ENCODE measurements at places on chromosomes 13 and 19.

GRCh38 chr19:50580970-50581634 lies 12.9 kb upstream of the LRRC4B start:
- no peak for DNase-seq
- no peaks in the 10 kb centered on the region for H3K36me3 ChIP-seq
- H3K4me3 ChIP-seq: no peak overlapping the region
- peaks cover 9% of the 10 kb centered on the region for H3K27me3 ChIP-seq
- no peak overlapping the region for H3K27ac ChIP-seq

- no peak overlapping the region for H3K27ac ChIP-seq
- peaks cover 11% of the 10 kb centered on the region for H3K36me3 ChIP-seq
- H3K4me3 ChIP-seq: no peak overlapping the region
- no peak for DNase-seq
Measured at GRCh38 chr19:5956728-5957127, 21.2 kb downstream of the RANBP3 start.

DNA sequence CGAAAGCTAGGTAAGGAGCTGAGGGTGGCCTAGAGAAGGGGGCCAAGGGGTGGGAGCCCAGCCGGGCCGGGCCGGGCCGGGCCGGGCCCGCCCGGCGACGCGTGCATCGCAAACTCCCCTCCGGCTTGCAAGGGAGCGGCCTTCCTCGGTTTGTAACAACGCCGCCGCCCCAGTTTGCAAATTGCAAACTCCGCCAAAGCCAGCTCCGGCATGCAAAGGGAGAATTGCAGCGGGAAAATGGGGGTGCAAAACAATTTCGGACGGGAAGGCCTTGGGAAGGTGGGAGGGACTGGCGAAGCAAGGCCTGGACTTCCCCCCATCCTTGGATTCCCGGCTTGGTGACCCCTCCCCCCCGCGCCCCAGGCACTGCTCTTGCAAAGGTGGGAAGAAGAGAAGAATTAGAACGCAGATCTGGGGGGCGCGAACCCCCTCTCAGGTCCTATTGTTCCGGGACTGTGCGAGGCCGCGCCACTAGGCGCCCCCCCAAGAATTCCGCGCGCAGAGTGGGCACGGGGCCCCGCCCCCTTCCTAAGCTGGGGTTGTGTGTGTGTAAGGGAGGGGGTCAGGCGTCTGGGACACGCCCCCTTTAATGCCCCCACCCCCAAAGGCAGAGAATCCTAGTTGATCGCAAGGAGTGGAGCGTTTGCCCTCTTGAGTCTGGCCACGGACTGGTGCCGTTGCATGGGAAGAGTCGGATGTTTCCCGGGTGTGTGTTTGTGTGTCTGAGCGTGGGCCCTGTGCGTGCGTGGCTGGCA lies 926 bp downstream of the PRR12 start:
- H3K27me3 ChIP-seq: no peaks in the 10 kb centered on the region
- H3K36me3 ChIP-seq: peaks cover 30% of the 10 kb centered on the region
- H3K4me3 ChIP-seq: peak overlapping the region; percentile 94

DNA sequence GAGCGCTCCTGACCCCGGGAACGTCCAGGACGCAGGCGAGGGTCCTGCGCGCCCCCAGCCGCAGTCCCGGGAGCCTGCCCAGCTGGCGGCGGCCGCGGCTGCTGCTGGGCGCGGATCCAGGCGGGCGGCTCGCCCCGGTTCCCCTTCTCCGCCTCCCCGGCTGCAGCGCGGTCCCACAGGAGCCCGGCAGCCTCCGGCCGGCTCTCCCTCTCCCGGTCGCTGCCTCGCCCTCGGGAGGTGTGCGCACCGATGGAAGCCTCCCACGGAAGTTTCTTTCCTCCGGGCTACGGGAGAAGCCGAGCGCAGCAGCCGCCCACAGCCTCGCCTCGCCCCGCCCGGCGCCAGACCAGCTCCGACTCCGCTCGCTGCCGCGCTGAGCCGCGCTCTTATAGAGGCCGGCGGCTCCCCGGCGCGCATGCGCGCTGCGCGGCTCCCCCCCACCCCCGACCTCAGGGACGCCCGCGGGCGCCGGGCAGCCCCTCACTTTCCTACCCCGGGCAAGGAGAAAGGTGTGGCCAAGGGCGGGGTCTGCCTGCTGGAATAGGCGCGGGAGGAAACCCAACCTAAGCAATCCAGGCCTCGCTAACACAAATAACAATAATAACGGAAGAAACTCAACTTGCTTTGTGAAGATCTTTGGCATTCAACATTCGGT lies at the start of gene SHISA2:
TSS of gene SHISA2 (minus strand) at position 360 of the 655 bp plus-strand sequence. CDS start 1,041 bp downstream, outside the sequence.
- peak within 1 kb of the TSS; percentile 10 for H3K27ac ChIP-seq
- peaks cover 34% of the 10 kb centered on the region for H3K4me1 ChIP-seq
- no peak for DNase-seq
- peaks cover 68% of the 10 kb centered on the region for H3K27me3 ChIP-seq

DNA sequence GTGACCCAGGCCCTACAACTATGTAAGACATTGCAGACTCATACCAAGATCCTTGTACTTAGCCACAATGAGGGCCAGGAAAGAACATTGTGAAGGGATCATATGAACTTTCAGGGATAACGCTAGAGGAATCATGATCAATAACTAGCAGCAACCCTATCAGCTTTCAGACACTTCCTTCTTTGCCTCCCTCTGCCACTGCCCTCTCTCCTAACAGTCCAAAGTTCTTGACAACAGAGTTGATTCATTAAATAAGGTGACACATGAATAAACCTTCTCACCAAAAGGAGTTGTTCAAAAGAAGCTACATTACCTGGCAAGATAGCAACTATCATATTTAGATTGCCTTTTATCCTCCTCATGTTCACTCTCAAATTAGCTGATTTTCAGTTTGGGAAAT lies 272.2 kb upstream of the DACH1 start:
- H3K4me1 ChIP-seq: peaks cover 12% of the 10 kb centered on the region

GRCh38 chr19:41799444-41800000 lies 3.1 kb downstream of the CEACAM3 start:
- no peak overlapping the region for H3K27ac ChIP-seq
- peaks cover 4% of the 10 kb centered on the region for H3K27me3 ChIP-seq
- H3K4me3 ChIP-seq: no peak overlapping the region
- DNase-seq: no peak

- no peaks in the 10 kb centered on the region for H3K36me3 ChIP-seq
- H3K4me3 ChIP-seq: no peak overlapping the region
- peaks cover 40% of the 10 kb centered on the region for H3K27me3 ChIP-seq
- no peak for DNase-seq
Measured at GRCh38 chr19:4164262-4164661, 10.8 kb downstream of the CREB3L3 start.

DNA sequence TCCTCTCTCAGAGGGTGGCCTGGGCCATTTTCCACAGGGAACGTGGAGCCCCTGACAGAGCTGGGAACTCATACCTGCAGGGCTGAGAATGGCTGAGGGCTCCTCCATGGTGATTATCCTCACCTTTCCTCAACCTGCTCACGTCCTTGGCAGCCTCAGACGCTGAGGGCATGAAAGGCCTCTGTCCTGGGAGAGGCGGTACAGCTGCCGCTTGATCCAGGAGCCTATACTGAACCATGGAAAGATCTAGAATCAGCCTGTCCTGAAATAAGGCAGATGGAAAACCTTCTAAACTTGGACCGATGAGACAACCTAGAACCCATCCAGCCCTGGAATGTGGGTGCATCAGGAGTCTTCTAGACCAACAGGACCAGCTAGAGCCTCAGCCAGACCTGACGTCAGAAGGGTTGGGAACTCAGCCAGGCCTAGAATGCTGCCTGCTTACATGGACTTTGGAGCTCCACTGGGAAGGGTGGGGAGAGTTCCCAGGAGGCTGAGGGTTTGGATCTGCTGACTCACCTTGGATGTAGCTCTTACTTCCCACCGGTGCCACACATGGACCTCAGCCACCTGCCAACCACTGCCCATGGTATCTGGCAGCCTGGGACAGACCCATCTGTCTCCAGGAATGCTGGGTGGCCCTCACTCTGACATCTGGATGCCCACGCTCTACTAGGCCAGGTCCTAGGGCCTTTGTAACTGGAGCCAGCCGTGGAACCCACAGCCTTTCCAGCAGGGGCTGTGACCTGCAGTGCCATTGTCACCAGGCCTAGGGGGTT lies 7.5 kb downstream of the KCTD15 start:
- H3K4me1 ChIP-seq: peaks cover 52% of the 10 kb centered on the region
- peak overlapping the region; percentile 26 for H3K27ac ChIP-seq
- no peak for DNase-seq
- H3K27me3 ChIP-seq: no peaks in the 10 kb centered on the region

DNA sequence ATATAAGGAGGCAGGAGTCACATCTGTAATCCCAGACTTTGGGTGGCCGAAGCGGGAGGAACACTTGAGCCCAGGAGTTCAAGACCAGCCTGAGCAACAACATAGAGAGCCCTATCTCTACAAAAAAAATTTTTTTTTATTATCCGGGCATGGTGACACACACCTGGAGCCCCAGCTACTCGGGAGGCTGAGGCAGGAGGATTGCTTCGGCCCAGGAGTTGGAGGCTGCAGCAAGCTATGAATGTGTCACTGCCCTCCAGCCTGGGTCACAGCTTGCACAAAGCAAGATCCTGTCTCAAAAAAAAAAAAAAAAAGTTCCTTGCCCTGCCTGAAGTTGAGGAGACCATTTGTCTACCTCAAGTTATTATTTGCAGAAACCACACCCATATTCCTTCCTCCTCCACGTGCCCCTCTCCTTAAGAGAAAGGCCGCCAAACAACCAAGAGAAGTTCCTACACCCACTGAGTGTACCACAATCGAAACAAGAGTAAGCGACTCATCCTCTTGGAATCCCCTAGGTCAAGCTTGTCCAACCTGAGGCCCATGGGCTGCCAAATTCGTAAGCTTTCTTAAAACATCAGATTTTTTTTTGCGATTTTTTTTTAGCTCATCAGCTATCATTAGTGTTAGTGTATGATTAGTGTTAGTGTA lies 2.2 kb downstream of the ABCC4 start:
- H3K36me3 ChIP-seq: no peaks in the 10 kb centered on the region
- no peak overlapping the region for H3K4me3 ChIP-seq
- H3K27me3 ChIP-seq: no peaks in the 10 kb centered on the region
- peaks cover 22% of the 10 kb centered on the region for H3K4me1 ChIP-seq
- DNase-seq: no peak

- no peak for DNase-seq
- no peaks in the 10 kb centered on the region for H3K4me1 ChIP-seq
- no peak overlapping the region for H3K27ac ChIP-seq
- H3K4me3 ChIP-seq: no peak overlapping the region
- no peaks in the 10 kb centered on the region for H3K27me3 ChIP-seq
- no peaks in the 10 kb centered on the region for H3K36me3 ChIP-seq
Measured at GRCh38 chr13:81382246-81382645, 1041.3 kb upstream of the SPRY2 start.

DNA sequence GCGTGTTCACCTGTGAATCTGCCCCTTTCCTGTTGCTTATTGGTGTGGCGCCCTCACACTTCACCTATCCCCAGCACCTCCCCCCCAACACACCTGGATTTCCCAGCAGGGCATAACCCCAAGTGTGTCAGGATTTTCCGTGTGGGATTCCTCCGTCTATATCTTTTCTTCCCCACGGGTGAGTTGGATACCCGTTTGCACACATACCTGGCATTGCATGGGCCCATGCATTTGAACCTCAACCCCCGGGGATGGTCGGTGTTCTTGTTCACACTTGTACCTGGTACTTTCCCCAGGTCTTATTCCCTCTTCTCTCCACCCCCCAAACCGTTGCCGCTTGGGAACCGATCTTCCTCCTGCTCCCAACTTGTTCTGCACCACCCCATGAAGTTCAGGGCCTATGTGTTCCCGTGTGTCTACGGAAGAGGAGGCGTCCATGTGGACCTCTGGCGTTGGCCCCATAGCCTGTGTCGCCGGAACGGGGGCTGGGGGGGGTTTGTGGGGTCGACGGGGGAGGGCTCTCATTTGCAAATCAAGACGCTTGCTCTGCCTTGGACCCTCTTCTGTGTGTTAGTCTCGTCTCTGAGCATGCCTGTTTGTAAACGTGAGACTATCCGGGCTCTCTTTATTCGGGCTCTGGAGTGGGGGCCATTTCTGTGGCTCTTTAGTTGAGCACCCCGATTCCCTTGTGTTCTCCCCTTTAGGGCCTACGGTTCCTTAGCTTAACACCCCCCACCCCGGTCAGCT lies 1.7 kb downstream of the PRR12 start:
- DNase-seq: no peak
- no peaks in the 10 kb centered on the region for H3K27me3 ChIP-seq
- H3K4me1 ChIP-seq: peaks cover 37% of the 10 kb centered on the region
- H3K36me3 ChIP-seq: peaks cover 38% of the 10 kb centered on the region
- peak overlapping the region; percentile 91 for H3K27ac ChIP-seq
- peak overlapping the region; percentile 94 for H3K4me3 ChIP-seq

DNA sequence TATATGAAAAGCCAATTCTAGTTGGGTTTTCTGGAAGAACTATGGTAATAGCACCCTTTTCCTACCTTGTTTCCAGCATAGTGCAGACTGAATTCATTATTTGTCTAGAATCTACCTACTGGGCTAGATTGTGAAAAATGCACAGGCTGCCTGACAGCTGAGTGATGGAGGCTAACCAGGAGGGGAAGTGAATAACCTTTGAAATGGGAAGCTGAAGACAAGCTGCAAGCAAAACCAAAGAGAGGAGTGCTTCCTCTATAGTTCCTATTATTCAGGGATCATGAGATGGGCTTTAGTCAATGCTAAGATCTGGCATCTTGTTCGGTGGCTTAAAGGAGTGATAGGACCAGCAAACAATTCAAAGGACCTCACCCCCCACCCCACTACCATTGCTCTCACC lies 26.9 kb downstream of the MZT1 start:
- H3K27ac ChIP-seq: no peak overlapping the region
- H3K27me3 ChIP-seq: no peaks in the 10 kb centered on the region
- no peak overlapping the region for H3K4me3 ChIP-seq

- H3K27ac ChIP-seq: peak overlapping the region; percentile 96
- H3K4me1 ChIP-seq: peaks cover 92% of the 10 kb centered on the region
Measured at GRCh38 chr19:38666663-38667511, 19.4 kb downstream of the ACTN4 start.

DNA sequence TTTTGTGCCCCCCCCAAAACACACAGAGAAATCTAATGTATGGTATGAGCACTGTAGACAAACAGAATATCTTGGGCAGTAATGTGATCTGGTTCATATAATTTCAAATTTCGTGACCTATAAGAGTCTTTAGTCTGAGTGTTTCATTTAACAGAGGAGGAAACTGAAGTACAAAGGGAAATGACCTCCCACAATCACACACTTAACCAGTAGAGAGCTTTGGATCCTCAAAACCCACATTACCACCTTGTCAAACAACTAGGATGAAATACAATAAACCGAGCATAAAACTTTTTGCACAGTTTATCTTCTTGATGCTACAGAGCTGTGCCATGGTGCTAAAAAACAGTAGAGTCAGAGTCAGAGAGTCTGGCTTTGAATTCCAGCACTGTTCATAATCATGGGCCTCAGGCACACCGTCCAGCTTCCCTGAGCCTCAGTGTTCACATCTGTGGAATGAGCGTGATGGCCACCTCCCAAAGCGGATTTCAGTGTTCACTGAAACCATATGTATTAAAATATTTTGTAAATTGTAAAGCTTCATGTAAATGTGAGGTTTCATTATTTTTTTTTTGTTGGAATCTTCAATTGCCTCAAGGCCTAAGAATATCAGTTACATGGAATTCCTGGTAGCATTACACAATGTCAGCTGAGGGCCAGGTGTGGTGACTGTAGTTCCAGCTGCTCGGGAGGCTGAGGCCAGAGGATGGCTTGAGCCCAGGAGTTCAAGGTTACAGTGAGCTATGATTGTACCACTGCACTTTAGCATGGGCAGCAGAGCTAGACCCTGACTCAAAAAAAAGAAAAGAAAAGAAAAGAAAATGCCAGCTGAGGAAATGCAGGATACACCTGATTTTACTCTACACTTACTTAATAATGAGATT lies 126.4 kb upstream of the FRY start:
- H3K27me3 ChIP-seq: no peaks in the 10 kb centered on the region
- no peaks in the 10 kb centered on the region for H3K36me3 ChIP-seq
- H3K4me1 ChIP-seq: peaks cover 21% of the 10 kb centered on the region
- H3K27ac ChIP-seq: no peak overlapping the region
- no peak for DNase-seq

Measured in suprapubic skin (tissue), 4 donors.